ENCODE measurements at places on chromosomes 4 and X. TPM values are rescaled to one million over a fixed set of nuclear protein-coding genes. Genes with fewer than 3 reads are reported as not detected.

SHISA3 gene
- 0.58 TPM for total RNA-seq

CFAP47 gene
- 0.15 TPM for total RNA-seq

RPS6KA6 gene
- total RNA-seq, result 4.0 TPM

TEC gene
- total RNA-seq, result 2.9 TPM

GPRASP1 gene
- total RNA-seq, result 0.94 TPM

FAT1 gene
- 83.1 TPM for total RNA-seq

GLOD5 gene
- total RNA-seq, result not detected

RHOH gene
- total RNA-seq, result 7.3 TPM

PRKG2 gene
- 3.3 TPM for total RNA-seq

HELT gene
- not detected for total RNA-seq

GRCh38 chr4:185903205-185903604, 91.2 kb upstream of the SORBS2 start:
- DNase-seq, result no peak

- DNase-seq, result no peak
Measured at GRCh38 chrX:63743596-63743995, 41.4 kb downstream of the ARHGEF9 start.

- no peak for DNase-seq
Measured at GRCh38 chr4:179352221-179352620, 1910.0 kb upstream of the AGA start.

GRCh38 chr4:151284534-151285245, 7.7 kb downstream of the PRSS48 start:
- no peak for DNase-seq

DNA sequence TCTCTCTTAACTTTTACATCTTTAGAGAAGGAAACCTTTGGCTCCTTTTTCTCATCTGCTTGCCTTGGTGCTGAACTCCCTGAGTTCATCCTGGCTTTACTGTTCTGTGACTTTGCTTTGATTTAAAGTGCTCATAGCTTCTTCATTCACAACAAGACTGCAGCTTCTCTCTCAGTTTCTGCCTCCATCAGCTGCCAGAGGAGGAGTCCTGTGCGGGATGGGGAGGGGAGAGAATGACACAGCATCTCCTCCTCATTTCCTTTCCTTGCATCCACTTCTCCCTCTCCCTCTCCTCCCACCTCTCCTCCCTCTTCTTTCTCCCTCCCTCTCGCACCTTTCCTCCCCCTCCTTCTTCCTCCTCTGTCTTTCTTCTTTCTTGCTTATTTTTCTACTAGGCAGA, 42.0 kb downstream of the CBLL2 start:
- DNase-seq, result peak; percentile 83

- DNase-seq, result no peak
Measured at GRCh38 chr4:120995266-120996010, 72.9 kb upstream of the PRDM5 start.

DNA sequence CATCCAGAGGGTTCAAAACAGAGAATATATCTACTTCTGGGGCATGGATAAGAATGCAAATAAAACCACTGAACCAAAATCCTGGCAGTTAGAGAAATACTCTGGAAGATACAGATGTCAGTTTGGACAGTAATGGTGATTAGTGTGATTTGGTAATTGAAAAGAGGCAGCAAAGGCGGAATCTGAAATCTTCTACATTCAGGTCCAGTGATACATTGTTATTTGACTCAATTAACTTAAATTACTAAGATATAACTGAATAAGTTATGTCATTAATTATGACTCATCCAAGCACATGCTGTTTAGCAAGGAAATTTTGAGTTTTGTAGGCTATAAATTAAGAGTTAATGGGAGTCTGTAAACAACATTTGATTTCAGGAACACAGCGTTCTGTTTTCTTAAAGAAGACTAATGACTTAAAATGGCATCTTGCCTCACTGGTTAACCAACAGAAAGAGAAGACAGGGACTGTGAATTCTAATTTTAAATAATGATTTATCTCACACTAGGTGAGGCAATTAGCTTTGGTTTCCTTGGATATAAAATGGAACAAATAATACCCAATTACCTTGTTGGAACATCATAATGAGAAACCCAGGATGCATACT, 937.1 kb downstream of the PDHA2 start:
- no peak for DNase-seq

DNA sequence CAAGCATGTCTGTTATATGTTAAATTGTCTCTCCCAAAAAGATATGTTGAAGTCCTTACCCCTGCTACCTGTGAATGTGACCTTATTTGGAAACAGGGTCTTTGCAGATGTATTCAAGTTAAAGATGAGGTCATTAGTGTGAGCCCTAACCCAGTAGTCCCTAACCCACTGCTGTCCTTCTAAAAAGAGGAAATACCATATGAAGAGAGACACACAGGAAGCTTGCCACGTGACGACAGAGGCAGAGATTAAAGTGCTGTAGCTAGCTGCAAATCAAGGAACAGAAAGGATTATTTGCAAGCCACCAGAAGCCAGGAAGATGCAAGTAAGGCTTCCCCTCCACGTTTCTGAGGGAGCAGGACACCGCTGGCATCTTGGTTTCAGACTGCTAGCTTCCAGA, 150.1 kb downstream of the HNRNPD start:
- no peak for DNase-seq

DNA sequence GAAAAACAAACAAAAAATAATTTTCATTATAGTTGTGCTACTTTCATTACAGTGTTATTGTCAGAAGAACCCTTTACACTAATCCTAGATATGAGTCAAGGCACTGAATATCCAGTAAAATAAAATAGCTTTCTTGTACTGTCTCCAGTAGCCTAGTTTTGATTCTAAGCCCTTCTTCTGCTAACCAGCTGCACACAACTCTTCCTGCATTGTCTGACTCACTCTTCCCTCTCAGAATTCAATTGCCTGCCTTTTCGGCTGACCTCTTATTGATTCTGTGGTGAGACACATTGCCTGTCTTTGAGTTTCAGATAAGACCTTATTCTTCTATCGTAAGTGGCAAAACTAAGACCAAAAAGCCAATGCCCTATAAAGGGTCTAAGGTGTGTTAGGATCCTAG, 26.7 kb upstream of the PCDH18 start:
- DNase-seq, result no peak

GRCh38 chrX:132741689-132742088, 216.7 kb downstream of the HS6ST2 start:
- DNase-seq, result no peak

DNA sequence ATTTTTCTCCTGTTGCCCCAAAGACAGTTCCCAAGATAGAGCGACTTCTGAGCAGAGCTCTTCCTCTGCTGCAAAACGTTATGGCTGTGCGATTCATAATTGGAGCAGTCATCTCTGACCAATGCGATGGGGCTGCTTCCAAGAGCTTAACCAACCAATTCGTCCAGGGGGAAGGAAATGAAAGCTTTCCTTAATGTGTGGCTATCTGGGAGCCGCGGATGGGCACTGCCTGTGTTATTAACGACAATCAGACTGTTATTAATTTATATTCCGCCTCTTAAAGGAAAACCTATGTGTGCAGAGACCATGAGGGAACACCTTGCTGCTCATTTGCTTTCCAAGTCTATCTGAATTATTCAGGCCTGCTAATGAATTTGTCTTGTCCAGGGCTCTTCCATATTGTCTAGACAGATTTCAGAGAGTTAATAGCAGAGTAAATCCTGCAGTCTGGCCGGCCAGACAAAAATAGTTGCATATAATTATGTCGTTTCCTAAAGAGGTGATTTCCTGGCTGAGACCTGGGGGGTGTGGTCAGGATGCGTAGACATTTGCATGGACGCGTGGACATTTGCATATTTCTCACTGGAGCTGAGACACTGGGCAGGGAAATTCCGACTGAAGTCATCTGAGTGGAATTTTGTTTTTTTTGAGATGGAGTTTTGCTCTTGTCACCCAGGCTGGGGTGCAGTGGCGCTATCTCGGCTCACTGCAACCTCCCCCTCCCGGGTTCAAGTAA, 135.4 kb downstream of the HMX1 start:
- DNase-seq, result no peak

- DNase-seq, result no peak
Measured at GRCh38 chr4:924107-925096, 7.7 kb downstream of the GAK start.

DNA sequence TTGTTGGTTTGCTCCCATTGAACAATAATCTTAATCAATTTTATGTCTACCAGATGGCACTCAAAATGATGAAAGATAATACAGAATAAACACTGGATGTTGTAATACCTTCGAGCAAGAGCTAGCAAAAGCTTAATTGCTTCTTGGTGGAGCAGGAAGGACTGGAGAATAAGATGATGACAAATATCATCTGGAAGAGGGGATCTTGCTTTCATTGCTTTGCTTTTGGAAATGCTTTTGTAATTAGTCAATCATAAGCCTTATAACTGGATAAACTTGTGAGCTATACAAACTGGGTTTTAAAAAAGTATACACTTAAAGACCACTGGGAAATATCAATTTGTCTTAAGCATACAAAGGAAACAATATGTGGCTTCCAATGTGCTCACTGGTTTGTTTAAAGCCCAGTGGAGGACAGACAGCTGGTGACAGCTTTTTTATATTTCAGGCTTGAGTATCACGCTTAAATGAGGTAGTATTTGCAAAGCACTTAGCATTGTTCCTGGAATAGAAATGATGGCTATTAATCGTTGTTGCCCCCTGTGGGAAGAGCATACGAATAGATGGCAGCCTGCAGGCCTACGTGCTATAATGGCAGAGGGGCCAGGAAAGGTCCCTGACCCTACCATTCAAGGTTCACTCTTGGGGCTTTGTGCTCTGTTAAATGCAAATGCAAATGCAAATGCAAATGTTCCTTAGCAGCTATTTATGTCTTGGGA, 61.2 kb downstream of the TMEM150C start:
- DNase-seq, result no peak

GRCh38 chrX:19342331-19342906, 1.3 kb upstream of the PDHA1 start:
- DNase-seq, result no peak

GRCh38 chrX:65702956-65703355, 35.5 kb downstream of the MSN start:
- DNase-seq, result no peak

- no peak for DNase-seq
Measured at GRCh38 chrX:46500054-46500453, 45.2 kb downstream of the ZNF674 start.

DNA sequence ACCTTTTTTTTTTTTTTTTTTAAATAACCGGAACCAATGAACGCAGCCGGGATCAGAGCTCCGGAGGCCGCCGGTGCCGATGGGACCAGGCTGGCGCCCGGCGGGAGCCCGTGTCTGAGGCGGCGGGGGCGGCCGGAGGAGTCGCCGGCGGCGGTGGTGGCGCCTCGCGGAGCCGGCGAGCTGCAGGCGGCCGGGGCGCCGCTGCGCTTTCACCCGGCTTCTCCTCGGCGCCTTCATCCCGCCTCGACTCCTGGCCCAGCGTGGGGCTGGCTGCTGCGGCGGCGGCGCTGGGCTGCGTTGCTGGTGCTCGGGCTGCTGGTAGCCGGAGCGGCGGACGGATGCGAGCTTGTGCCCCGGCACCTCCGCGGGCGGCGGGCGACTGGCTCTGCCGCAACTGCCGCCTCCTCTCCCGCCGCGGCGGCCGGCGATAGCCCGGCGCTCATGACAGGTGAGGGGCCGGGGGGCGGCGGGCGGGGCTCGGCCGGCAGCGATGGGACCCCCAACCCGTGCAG, 337 bp downstream of the STIM2 start:
- no peak for DNase-seq
